ENCODE measurements at places on chromosomes 12 and 14.

DNA sequence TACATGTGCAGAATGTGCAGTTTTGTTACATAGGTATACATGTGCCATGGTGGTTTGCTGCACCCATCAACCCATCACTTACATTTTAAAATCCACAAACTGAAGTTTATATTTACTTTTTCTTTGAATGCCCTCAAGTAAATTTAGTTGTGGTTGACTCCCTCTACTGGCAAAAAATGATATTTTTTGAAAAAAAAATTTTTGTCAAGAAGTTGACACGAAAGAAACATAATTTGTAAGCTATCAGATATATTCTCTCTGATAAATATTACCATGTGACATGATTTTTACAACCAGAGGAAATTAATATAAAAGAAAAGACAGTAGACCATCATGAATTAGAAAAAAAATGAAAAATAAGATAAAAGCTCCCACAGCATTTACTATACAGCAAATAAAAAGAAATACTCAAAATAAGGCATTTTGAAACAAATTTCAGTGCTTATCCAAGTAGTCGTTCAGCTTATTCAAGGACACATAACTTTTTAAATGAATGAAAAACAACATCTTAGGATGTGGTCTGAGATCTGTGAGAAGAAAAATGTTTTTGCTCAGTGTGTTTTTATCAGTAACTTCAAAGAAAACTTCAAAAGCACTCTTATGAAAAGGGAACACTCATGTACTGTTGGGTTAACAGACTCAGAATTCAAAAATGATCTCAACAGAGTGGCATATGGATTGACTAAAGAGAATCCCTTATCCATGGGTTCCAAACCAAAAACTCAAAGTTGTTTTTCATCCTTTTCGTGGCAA lies 30.0 kb upstream of the GRIP1 start:
- DNase-seq = no peak

GRCh38 chr14:98348505-98348904 lies 923.5 kb downstream of the BCL11B start:
- DNase-seq = no peak

DNA sequence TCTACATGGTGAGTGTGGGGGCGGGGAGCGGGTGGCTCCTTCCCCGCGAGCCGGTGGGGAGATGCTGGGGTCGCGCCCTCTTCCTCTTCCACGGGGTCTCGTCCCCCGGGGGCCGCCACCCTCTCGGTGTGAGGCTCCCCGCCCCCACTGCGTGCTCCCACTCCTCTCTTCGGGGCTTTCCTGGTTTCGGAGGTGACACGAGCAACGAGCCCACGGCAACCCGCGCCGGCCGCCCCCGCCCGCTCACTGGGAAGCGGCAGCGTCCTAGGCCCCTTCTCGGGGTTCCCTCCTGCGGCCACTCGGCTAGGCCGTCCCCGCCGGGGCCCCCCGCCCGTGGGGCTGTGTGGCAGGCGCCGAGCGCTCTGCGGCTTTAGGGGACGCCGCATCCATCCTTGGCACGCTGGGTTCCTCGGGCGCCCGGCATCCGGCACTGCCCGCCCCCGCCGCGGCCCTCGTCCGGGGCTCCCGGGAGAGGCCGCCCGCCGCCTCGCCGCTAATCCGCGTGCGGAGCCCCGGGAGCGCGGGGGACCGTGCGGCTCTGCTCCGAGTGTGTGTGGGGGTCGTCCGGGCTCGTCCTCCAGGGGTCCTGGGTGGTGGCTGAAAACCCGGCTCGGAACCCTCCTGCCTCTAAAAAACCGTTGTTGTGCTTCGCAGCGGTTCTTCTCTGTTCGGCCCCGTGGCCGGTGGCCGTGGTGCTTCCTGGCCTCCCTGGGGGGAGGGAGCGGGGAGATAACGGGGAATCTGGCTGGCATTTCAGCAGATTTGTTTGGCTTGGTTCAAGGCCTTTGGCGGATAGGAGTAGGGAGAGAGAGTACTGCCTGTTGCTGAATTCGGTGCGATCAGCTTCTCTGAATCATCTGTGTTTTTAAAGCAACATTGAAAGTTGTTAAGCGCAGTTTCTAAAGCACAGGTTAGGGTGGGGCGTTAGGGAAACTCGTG lies 1.0 kb downstream of the PCNX1 start:
- DNase-seq = no peak

DNA sequence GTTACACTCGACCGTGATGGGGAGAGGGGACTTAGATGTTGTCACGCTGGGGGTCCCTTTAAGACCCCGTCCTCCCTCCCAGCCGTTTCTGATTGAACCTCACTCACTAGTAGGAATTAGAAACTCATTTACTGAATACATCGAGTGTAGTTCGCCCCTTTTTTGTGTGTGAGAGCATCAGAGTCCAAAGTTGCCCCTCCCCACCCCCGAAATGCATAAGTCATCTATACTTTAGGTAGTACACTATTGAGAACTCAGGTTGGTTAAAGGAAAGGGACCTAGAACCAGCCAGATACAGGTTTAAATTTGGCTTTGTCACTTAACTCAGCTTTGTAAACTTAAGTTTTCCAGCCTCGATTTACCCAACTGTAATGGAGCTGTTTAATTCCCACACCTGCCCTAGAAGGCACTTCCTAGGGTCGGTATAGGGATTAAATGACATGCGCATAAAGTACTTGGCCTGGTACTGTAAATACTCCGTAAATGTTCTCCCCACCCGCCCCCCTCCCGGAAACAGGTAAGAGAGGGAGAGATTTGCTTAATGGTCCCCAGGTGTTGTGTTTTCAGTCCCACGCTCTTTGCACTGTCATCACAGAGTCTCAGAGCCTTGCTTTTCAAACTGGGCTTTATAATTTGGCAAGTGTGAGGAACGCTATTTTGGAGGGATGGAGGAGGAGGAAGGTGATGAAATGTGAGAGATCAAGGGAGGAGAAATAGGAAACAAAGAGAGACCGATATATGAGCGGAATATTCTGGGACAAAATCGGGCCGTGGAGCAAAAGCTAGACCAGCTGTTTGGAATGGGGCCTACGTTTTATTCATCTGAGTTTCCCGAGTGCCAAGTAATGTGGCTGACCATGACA lies 897 bp downstream of the SUDS3 start:
- DNase-seq = no peak

DNA sequence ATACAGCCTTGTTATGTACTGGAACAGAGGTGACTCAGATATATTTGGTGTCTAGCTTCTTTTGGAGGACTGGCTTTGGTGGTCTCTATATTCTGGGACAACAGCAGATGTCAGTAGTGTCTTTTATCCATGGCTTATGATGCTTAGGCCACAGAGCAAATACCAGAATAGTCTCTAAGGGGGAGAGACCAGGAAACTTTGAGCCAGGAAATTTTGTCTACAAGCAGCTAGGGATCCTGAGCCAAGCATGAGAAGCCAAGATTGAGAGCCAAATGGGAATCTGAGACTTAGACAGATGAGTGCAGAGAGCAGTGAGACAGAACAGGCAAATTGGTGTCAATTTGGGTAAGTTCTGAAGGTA lies 28.4 kb upstream of the PTPRR start:
- no peak for DNase-seq

DNA sequence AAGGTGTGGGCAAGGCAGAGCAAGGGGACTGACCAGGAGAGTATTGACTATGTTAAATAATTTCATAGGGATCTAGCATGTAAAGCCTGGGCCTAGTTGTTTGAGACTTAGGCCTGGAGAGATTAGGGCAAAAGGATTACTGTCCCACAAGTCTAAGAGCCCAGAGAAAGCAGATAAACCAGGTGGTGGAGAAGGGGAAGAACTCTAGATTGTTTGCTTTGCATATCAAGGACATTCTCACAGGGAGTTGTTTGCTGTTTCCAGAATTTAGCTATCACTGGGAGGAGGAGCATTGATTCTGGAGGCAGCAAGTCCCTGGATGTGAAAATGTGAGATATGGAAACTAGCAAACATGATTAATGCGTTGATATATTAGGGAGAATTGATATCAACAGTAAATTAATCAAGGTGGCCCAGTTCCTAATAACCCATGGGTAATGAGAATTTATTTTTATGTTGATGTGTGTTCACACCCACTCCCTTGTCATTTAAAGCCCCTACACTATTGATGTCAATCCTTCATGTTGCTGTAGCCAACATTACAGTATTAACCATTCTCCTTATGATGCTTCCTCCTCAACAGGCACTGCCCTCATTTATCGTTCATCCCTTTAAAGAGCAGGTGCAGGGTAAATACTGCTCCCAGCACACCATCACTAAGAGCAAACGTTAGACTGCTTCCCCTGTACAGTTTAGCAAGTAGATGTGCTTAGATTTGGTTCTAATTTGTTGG lies 1666.7 kb upstream of the FLRT2 start:
- no peak for DNase-seq

DNA sequence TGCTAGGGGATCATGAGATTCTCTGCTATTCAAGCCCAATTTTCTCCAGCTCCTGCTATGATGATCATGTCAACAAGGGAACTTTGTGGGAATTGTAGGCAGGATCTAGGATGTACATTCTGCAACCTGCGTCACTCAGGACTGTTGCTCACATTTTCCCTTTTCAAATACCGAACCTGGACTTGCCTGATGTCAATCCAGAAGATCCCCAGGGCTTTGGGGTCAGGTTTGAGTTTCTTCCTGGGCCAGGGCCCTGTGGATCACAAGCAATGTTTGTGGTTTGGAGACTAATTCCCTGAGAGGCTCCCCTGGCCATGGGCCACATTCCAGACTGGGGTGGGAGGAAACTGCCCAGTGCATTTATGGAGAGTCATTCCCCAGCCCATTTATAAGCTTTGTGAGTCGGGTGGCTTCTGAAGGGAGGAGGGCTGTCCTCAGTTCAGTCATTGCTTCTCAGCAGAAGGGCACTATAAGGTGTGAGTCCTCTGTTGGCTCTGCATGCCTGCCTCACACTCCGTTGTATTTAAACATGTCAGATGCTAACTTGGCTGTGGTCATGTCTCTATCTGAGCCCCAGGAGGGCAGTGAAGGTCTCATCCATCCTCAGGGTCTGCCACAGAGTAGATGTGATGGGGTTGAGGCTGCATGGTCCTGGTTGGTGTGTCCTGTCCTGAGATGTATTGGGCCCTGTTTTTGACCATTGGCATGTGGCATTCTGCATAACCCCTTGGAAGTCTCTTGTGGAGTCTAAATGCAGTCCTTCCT lies 6.5 kb downstream of the KRT86 start:
- DNase-seq = no peak

- DNase-seq = no peak
Measured at GRCh38 chr12:6559500-6559899, 3.7 kb upstream of the IFFO1 start.

- DNase-seq = no peak
Measured at GRCh38 chr14:90054803-90055202, 7.0 kb upstream of the KCNK13 start.

DNA sequence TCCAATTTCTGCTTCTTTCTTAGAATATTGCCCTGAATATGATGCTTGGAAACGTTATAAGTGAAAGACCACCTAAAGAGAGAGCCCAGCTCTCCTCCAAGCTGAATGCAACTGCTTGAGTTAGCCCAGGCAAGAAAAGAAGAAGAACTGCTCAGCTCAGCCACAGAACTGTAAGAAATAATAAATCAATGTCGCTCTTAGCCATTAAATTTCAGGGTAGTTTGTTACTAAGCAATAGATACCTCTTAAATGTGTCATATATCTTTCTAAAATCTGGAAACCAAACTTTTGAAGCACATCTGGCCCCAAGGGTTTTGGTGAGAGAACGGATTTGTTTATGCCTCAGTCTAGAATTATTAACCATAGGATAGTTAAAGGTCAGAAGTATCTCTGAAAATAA lies 50.4 kb downstream of the SLC6A15 start:
- no peak for DNase-seq

DNA sequence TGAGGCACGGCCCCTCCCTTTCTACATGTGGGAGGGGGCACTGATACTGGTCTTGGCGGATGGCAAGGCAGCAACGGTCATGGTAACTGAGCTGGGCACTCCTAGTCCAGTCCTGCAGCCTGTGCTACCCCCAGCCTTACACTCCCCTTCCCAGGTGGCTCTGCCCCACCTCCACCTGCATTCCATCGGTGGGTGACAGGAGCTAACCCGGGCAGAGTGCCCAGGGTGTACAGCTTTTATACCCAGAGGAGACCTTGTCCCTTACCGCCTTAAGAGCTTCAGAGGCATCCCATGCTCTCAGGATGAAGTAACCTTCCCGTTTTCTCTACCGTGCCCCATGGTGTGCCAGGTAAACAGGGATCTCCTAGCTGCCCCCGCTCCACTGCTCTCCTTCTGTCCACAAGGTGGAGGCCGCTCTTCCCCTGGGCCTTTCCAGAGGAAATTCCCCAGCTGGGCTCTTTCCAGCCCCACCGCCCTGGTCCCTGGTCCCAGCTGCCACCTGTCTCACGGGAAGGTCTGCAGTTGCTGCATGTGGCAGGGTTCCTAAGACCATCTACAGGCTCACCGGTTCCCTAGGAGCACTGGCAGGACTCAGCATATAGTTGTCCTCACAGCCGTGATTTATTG lies 20.5 kb downstream of the BRI3BP start:
- DNase-seq = no peak

DNA sequence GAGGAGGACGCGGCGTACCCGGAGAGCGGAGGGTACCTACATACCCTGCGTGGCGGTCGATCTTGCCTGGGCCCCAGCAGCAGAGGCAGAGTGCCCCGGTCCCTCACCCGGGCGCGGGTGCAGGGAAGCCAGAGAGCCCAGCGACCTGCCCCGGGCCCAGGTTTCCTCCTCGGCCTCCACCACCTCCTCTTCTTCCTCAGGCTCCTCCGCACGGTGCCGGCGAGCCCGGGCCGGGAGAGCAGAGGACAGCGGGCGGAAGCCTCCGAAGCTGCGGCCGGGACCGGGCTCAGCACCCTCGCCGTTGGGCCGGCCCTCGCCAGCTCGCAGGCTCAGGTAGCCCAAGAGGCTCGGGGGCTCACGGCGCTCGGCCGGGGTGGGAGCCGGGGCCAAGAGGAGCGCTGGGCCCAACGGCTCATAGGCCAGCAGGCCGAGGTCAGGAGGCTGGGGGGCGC lies 6.6 kb downstream of the ZNF219 start:
- DNase-seq = no peak

GRCh38 chr12:50839042-50839441 lies 3.7 kb upstream of the TMPRSS12 start:
- no peak for DNase-seq

All from activated CD8-positive, alpha-beta memory T cell treated with anti-CD3 and anti-CD28 coated beads for 1 hour (primary cell).